ENCODE measurements at places on chromosomes 2 and 18. TPM values are rescaled to one million over a fixed set of nuclear protein-coding genes. Genes with fewer than 3 reads are reported as not detected.

DNA sequence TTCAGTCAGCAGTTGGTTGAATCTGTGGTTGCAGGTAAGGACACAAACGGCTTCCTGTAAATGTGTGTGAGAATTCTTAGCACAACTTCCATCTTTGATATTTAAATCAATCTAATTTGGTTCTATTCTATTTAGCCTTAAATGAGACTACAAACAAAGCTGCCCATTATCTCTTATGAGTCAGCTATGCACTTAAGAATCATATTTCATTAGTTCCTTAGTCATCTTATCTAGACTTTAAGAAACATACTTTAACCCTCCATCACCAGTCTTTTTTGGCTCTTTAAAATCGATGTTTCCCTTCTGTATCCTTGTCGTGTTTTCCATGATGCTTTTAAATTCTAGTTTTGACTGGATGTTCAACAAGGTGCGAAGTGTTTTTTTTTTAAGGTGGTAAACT is 114.4 kb upstream of the TMEM200C start:
- DNase-seq: no peak

DNA sequence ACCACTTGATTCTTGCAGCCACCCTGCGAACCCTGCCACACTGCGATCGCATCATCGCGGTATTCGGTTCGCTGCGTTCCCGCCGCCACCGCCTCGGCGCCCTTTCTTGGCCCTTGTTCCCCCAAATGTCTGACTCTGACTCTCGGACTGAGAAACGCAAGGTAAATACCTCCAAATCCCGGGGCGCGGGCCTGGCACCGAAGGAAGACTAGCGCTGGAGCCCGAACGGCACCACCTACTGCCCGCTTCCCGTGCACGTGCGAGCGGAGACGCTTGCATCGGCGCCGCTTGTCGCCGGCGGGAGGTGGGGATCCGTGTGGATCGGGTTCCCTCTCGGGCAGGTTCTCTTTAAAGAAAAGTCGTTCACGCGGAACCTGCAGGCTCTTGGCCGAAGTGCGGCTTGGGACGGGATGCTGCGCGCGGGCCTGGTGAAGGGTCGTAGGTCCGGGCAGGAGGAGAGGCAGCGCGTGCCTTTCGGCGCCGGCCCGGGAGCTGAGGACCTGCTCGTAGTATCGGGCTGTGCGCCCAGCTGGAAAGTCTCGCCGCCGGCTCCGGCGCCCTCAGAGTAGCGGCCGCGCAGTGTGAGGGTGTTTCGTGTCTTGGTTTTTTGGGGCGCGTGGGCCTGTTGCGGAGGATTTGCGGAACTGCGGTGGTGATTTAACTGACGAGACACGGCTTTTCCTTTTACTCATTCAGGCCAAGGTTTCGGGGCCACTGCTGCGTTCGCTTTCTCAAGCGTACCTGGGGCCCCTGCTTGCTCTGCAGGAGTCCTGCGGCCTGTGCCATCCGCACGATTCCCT is 514 bp downstream of the BCL2L11 start:
- DNase-seq: no peak

DNA sequence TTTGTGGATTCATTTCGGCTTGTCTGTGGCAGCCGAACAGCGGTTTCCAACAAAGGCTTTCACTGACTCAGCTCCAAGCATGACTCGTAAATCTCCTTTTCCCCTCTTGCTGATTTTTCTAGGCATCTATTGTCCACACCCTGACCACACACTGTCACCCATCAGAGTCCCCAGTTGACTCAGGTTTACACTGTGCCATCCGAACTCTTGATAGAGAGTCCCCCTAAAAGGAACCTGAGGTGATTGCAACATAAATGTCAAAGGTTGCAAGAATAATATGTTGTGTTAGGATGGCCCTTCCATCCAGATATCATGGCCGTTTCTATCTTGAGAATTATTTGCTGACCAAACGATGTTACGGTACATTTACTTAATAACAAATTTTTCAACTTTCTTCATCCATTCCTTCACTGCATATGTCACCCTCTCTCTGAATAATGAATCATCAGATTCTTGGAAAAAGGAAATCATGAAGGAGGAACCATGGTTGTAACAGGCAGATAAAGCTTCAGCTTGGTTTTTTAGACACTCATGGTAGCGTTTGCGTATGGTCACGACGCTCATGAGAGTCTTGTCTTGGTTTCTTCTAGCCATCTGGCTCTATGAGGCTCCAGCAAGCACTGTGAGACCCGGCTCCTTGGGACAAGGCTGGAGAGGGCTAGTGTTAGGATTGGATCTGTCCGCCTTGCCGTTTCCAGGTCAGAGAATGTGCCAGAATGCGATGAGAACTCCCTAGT is 72.1 kb downstream of the NPAS2 start:
- no peak for DNase-seq

- DNase-seq: no peak
Measured at GRCh38 chr18:58012356-58012755, 31.7 kb upstream of the NEDD4L start.

- no peak for DNase-seq
Measured at GRCh38 chr18:12862467-12862866, 21.6 kb downstream of the PTPN2 start.

- no peak for DNase-seq
Measured at GRCh38 chr2:28802975-28803429, 7.6 kb upstream of the SPDYA start.

GRCh38 chr2:152407204-152407721 is 72.3 kb downstream of the FMNL2 start:
- DNase-seq: peak; percentile 55

DNA sequence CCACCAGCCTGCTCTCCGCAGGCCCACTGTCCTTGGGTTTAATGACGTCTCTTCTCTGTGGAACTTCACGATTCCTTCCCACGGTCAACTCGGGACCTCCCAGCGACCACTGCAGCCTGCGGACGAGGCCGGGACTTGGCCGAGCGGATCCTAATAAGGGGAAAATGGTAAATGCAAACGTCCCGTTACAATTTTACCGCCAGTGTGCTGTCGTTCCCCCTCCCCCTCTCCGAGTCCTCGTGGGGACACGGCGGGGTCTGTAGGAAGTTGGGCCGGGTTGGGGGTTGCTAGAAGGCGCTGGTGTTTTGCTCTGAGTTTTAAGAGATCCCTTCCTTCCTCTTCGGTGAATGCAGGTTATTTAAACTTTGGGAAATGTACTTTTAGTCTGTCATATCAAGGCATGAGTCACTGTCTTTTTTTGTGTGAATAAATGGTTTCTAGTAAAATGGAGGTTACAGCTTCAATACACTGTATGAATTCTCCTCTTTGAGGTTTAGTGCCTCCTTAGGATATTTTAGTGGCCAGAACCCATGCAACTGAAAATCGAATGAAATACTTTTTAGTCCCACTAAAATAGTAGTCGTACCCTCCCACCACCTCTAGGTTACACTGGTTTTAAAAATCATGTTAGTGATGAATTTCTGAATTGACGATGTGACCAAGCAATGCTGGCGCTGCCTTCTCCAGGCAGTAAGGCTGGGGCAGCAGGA is 2.3 kb downstream of the HOXD11 start:
- no peak for DNase-seq

DNA sequence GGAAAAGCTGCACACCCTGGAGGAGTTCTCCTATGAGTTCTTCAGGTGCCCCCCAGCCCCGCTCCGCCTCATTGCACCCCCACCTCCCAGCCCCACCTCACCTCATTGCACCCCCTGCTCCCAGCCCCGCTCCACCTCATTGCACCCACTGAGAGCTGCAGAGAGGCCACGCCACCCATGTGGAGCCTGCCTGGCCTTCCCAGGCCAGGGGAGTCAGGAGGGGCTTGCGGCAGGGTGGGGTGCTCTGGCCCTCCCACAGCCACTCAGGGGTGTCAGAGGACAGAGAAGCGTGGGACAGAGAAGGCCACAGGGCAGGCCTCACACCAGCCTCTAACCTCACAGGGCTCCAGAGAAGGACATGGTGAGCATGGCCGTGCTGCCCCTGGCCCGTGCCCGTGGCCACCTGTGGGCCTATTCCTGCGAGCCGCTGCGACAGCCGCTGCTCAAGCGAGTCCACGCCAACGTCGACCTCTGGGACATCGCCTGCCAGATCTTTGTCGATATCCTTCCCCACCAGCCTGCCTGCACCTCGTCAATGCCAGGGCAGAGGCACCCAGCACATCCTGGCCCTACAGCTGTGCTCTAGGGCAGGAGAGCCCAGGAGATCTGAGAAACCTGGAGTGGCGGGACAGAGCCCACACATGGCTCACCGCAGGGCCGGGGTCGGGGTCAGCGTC is 15.0 kb upstream of the GPR17 start:
- no peak for DNase-seq

GRCh38 chr2:239726631-239727181 is 298.4 kb downstream of the NDUFA10 start:
- DNase-seq: no peak

DNA sequence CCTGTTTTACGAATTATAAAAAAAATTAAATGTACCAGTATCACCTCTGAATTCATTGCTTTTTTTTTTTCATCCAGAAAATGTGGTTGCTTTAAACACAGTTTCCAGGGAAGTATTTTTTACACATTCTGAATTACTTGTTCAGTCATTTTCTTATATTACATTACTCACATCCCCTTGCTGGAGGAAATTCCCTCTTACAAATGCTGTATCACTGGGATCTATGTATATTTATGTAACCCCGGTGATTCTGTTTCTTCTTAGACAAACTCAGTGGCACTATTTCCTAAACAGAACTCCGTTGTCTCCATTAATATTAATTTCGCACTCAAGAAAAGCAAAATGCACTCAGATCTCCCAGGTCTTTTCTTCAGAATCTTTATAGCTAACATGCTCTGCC is 1078.5 kb upstream of the ZEB2 start:
- DNase-seq: no peak

DNA sequence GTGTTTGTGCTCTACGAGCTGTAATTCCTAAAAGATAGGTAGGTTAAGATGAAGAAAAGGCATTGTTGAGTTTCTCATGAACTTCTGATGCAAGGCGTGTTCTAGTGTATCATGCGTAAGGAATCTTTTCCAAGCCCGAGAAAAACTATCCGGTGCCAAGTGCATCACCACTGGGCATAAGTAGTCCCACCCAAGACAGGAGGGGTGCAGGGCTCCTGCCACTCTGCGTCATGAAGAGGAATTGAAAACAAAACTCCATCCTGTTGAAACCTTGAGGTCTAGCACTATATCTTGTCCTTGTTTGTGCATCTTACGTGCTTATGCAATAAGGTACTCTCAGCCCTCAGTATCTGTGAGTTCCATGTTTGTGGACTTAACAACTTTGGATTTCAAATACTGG is 45.7 kb downstream of the RAB31 start:
- DNase-seq: no peak

GRCh38 chr2:235611349-235611748 is 117.5 kb downstream of the AGAP1 start:
- no peak for DNase-seq

DNA sequence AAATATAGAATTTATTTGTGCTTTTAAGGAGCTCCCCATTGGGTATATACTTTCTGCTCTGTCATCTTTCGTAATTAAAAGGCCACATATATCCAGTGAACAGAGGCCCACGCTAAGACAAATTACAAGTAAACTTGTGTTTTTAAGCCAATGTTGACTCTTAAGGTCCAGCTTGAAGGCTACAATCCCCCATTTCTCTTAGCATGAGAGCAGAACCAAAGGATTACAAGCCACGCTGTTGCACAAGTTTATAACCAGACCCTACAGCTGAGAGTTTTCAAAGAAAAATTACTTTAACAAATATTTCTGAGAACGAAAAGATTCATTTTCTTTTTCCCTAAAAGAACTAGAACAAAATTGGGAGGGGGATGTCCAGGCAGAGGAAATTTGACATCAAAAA is 471.0 kb downstream of the TXNL1 start:
- no peak for DNase-seq

GRCh38 chr2:197102231-197102630 is 175.7 kb upstream of the PGAP1 start:
- no peak for DNase-seq

Gene KCNJ13
- total RNA-seq: not detected

Gene LYG2
- total RNA-seq: not detected

Gene TBR1
- not detected for total RNA-seq

Gene UGT1A5
- not detected for total RNA-seq

Gene RTKN
- 11.9 TPM for total RNA-seq

Gene VWA3B
- total RNA-seq: not detected

Gene LHCGR
- total RNA-seq: 0.11 TPM

Gene LYG1
- 0.21 TPM for total RNA-seq

Measured in GM12878 (cell line).